ENCODE measurements at places on chromosomes 5 and 9.

- no peak for DNase-seq
Measured at GRCh38 chr5:121533814-121534213, 317.9 kb upstream of the FTMT start.

- DNase-seq = no peak
Measured at GRCh38 chr5:110413856-110414255, 312.6 kb downstream of the TMEM232 start.

DNA sequence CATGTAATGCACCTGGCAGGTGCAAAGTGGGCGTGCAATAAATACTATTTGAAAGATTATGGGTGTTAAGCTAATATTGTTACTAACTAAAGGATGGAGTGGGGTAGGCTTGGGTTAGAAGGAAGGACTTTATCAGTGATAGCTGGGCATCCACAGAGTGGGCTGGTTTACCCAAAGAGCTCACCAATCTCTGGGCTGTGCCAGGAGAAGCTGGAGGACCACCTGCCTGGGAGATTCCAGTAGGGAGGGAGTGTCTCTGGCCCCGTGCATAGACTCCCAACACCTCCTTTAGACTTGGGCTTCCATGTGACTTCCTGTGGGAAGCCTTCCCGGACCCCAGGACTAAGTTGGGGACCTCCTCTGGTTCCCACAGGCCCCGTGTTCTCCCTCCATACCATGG, 5.6 kb upstream of the URM1 start:
- no peak for DNase-seq

GRCh38 chr5:64806537-64806936, 37.8 kb downstream of the CWC27 start:
- DNase-seq = no peak

DNA sequence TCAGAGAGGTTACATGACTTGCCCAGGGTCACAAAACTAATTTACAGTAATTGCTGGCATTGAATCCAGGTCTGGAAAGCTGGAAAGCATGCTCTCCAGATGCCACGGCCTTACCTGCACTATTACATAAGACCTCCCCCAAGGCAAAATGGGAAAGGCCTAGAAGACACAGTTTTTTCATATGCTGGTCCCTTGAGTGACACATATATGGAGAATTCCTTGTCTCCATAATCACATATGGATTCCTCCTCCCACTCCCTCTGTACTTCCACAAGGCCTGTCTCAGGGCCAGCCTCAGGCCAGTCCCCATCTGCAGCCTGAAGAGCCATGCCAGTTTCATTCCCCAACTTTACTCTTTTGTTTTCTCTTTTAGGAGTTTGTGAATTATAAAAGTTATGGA, 28.6 kb upstream of the MEIKIN start:
- no peak for DNase-seq

- no peak for DNase-seq
Measured at GRCh38 chr5:163384669-163385068, 52.7 kb upstream of the CCNG1 start.

- DNase-seq = no peak
Measured at GRCh38 chr9:8251566-8251965, 452.0 kb upstream of the DMAC1 start.

DNA sequence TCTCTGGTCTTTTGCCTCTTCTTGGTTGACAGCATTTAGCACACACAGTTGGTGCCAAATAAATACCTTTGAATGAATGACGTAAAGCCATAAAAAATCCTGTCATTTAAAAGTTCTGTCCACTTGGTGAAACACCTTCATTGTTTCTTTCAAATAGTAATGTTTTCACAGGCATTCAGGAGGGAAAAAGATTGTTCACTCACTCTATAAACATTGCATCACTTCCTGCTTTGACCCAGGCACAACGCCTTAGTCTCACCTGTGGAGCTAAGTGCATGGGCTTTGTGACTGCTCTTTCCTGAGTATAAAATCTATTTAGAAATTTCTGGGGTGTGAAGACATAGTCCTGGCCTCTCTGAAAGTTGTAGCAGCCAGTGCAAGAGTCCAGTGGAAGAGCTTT, 88.9 kb upstream of the CXCL14 start:
- no peak for DNase-seq

DNA sequence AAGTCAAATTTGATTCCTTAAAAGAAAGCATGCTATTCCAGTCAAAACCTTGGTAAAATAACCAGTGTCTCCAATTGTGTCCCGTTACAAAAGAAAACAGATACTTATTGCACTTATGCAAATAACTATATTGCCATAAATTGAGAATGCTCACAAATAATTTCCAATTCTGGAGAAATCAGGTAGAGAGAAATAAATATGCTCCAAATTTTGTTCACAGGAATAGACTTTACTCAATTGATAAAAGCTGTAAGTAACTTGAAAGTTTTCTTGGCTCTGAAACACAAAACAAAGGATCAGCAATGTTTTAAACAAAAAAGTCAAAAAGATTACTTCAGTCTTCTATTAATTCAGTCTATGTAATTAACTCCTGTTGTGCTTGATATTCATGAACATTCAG, 7.8 kb upstream of the DTWD2 start:
- DNase-seq = no peak

DNA sequence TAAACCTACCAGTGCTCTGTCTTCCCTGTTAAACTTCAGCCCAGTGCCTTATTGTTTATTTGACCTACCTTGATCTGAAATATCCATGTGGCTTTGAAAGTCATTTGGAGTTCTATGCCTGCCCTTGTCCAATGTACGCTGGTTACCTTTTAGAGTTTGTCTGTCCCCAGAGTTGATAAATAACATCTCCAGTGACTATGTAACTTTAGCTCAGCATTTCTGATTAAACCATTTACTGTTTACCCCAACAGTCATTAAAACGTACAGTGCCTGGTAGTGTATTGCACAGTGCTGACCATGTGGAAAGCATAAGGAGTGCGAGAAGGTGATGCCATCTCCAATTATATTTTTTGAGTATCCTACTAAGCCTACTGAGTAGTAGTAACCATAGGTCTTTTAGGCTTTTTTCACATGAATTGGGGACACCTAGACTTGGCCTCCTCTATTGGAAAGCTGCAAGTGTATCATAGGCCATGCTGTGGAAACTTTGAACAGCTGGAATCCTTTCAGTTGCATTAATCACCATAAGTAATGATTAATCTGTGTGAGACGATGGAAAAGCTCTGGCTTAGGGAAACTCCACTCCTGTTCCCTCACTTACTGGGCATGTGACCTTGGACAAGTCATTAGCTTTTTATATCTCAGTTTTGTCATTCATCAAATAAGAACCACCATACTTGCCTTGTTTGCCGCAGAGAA, 93.5 kb downstream of the MAST4 start:
- DNase-seq = no peak

DNA sequence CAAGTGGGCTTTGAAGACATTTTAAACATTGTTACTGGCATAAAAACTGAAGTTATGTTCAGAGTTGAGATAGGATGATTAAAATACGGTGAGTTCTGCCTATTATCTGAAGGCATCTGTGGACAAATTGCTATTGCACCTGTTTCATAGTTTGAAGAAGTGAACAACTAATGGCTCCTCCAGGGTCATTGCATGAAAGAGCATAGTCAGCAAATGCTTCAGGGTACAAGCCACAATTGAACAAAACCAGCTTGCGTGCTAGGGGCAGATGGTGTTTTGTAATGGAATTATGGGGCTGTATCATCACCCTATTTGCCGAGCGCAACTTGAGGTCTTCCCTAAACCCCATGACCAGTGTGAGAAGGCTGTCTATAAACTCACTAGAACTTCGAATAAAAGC, 369.1 kb downstream of the MTRR start:
- no peak for DNase-seq

DNA sequence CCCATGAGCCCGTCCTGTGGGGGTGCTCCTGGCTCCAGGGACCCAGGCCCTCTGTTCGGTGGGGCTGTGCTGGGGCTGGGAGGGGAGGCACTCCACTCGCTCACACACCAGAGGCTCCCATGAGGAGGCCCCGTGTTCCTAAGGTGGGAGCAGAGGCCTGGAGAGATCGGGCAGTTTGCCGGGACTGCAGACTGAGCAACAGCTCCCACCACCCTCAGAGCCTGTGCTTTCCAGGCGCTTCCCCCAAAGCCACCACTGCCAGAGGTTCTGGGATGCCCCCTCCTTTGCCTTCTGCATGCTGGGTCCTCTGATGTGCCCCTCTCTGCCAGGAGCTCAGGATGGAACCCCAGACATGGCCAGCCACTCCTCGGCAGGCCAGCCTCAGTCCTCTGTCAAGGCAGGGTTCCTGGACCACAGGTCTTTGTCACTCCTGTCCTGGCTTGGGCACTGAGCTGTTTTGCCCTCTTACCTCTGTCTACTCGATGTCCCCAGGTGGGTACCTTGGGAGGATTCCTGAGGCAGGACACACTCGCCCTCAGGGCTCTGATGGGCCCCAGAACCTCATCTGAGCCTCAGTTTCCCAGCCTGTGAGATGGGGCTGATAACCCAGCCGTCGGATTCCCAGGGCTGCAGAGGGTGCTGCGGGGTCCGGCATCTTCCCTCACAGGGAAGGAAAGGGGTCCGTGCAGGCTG, 80.8 kb downstream of the TSPAN17 start:
- no peak for DNase-seq

DNA sequence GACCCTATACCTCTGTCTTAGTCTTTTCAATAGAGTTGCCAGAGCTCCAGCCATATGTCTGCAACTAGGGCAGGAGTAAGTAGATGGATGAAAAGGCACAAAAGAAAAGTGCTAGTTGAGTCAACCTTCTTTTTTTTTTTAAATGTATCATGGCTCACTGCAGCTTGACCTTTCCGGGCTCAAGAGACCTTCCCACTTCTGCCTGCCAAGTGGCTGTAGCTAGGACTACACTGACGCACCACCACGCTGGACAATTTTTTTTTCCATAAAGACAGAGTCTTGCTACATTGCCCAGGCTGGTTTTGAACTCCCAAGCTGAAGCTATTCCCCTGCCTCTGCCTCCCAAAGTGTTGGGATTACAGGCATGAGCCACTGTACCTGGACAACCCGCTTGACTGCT, 27.3 kb downstream of the FOXE1 start:
- no peak for DNase-seq

DNA sequence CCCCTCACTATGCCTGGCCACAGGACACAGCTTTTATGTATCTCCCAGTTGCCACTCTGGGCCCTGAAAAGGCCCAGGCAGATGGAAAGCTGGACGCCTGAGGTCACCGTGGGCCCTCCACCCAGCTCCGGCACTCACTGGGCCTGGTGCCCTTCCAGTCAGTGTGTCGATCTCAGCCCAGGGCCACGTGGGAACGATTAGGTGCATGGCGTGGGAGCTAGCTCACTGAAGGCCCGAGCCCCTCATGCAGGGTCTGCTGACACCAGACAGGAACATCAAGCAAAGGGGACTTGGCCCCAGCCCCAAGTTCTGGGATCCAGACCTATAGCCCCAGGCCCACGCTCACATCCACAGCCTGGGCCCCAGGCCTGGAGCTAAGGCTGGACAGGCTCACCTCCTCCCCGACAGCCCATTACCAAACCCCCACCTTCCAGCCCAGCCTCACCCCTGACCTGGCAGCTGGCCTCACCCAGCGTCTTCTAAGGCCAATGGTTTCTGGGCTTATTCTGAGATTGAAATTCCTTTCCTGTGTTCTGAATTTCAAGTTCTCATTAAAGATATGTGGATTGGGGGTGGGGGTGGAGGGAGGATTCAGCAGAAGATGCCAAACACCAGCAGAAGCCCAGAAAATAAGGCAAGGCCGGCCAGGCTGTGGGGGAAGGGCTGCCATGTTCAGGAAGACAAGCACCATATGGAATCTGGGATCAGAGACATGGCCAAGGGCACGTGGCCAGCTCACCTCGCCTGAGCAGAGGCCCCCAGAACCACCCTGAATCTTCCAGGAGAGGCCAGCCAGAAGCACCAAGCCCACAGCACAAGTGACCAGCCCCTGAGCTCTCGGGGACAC, 74.5 kb downstream of the ADAMTS2 start:
- DNase-seq = no peak

DNA sequence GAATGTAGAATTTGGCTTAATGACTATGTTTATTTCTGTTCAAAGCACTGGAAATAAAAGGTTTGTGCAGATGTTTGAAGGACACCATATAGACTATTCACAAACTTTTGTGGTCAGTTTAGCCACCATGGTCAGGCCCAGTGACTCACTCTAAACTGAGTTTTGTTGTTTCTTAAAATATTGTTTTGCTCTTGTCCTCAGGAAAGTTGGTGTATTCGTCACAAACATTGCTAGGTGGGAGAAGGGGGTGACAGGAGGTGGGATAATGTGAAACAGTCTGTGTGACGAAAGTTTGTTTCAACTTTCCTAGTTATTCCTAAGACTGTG, 35.0 kb upstream of the LIFR start:
- DNase-seq = no peak

GRCh38 chr5:163385271-163385670, 52.1 kb upstream of the CCNG1 start:
- DNase-seq = no peak

DNA sequence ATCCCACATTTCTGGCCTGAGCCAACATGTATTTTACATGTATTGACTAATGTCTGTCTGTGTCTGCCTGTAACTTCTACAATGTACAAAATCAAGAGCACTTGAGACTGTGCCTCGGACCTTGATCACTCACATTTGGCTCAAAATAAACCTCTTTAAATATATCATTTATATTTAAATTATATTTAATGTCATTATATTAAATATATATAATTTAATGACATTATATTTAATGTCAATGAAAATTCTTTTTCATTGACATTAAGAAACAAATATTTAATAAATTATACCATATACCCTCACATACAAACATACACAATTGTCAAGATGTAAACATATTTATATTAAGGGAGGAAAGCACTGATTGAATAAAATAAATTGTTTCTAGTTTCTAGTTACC, 1099.8 kb upstream of the CDH18 start:
- DNase-seq = no peak

- DNase-seq = no peak
Measured at GRCh38 chr9:31776471-31776870, 608.0 kb upstream of the ACO1 start.

GRCh38 chr9:76658510-76659231, 105.6 kb upstream of the PCA3 start:
- DNase-seq = no peak

- DNase-seq = no peak
Measured at GRCh38 chr5:157196045-157196444, 15.4 kb downstream of the ITK start.

DNA sequence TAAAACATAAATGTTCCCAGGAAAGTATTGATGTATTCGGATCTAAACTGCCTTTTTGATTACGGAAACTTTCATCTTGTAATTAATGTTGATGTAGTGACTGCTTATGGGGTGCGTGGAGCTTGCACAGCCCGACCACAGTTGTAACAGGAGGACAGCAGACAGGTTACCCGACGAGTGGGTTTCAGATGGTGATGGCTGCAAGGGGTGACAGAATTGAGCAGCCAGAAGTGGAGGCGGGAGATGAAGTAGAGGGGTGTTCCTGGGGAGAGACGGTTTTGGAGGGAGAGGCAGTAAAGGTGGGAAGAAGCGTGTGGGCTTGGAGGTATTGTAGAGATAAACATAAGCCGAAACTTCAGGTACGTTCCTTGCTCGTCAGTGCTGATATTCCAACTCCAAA, 5.8 kb downstream of the CEP72 start:
- DNase-seq = no peak

- no peak for DNase-seq
Measured at GRCh38 chr9:128005923-128006322, 25.1 kb upstream of the EEIG1 start.

All from activated gamma-delta T cell treated with anti-CD3 and anti-CD28 coated beads, Interleukin-2, amount 50 U/mL, for 16 hours (primary cell).